Posterior cingulate gyrus (tissue), 11 donors: ENCODE measurements at places on chromosomes 12 and 14.

DNA sequence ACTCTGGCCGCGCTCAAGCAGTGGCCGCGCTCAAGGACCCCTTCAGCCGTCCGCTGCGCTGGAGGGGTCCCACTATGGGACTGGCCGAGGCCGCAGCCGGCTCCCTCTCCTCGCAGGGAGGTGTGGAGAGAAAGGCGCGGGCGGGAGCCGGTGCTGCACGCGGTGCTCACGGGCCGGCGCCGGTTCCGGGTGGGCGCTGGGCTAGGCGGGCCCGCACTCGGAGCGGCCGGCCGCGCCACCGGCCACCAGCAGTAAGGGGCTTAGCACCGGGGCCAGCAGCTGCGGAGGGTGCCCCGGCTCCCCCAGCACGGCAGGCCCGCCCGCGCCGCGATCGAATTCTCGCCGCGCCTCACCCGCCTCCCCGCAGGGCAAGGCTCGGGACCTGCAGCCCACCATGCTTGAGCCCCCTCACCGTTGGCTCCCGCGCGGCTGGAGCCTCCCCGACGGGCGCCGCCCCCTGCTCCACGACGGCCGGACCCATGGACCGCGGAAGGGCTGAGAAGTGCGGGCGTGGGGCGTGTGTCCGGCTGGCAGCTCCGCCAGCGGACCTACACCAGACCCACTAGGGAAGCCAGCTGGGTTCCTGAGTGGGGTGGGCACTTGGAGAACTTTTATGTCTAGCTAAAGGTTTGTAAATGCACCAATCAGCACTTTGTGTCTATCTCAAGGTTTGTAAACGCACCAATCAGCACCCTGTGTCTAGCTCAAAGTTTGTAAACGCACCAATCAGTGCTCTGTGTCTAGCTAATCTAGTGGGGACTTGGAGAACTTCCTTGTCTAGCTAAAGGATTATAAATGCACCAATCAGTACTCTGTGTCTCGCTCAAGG lies 49.5 kb downstream of the KLHL28 start:
- no peak for DNase-seq

DNA sequence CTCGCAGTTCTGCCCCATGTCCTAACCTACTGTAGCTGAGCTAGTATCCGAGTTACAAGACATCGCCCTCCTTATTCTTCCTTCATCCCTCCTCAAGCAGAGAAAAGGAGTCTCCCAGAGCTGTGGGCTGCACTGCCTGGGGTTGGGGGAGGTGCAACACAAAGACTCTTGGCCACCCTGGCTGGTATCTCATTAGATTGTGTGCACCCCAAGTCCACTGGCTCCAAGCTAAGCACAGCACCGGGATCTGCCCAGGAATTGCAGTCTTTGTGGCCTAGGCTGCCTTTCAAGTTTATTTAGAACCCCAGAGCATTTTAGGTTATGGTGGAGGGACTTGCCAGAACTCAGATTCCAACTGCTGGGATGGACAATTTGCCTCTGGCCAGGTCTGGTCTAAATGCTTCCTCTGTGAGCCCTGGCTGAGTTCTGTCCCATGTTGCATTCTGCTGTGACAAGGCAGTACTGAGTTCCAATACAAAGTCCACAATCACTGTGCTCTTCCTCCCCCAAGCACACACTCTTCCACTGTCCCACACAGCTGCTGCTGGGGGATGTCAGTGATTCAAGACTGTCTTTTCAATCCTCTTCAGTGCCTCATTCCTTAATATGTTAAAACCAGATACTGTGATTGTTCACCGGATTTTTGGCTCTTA lies 169.6 kb upstream of the CLEC14A start:
- no peak for DNase-seq

- peak; percentile 46 for DNase-seq
Measured at GRCh38 chr12:55743406-55744339, 751 bp downstream of the GDF11 start.

GRCh38 chr12:74646831-74647230 lies 109.2 kb downstream of the ATXN7L3B start:
- DNase-seq = peak; percentile 23

DNA sequence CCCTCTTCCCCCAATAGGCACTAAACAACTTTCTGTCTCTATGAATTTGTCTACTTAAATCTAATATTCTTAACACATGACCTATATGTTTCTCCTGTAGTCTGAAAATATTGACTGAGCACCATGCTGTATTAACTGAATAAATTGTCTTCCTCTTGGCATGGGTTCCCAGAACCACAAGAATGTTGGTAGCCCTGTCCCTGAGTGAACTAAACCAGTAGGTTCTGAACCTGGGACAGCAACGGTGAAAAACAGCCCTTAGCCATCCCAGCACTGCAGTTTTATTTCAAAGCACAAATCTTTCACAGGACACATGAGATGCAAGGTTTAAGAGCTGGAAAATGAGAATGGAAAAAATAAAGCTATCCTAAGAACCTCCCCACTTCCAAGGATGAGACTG lies 20.4 kb upstream of the HSP90B1 start:
- DNase-seq = no peak

DNA sequence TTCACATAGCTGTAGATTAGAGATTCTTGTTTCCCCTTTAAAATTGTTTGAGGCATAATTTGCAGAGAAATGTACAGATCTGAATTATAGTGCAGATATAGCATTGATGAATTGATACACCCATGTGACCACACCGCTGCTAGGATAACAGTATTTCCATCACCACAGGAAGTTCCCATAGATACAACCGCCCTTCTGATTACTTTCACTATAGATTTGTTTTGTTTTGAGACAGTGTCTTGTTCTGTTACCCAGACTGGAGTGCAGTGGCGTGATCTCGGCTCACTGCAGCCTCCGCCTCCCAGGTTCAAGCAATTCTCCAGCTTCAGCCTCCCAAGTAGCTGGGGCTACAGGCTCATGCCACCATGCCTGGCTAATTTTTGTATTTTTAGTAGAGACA lies 8.8 kb upstream of the ASPG start:
- no peak for DNase-seq

GRCh38 chr12:4615667-4616066 lies 33.2 kb downstream of the AKAP3 start:
- DNase-seq = peak; percentile 14

DNA sequence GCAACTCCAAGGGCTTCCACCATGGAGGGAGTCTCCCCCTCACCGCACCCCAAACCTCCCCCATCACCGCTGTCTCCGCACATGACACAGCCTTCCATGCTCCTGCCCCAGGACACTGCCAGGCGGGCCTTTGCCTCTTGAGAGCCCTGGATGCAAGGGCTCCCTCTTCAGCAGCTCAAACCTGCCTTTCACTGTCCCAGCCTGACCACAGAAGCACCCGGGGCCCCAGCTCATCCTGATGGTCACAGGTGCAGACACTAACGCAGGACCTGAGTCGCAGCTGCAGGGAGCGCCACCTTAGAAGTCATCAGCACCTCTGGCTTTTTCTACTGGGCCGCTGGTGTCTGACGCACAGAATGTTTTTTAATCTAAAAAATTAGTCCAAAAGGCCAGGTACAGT lies 54.0 kb downstream of the SYNE3 start:
- DNase-seq = no peak

DNA sequence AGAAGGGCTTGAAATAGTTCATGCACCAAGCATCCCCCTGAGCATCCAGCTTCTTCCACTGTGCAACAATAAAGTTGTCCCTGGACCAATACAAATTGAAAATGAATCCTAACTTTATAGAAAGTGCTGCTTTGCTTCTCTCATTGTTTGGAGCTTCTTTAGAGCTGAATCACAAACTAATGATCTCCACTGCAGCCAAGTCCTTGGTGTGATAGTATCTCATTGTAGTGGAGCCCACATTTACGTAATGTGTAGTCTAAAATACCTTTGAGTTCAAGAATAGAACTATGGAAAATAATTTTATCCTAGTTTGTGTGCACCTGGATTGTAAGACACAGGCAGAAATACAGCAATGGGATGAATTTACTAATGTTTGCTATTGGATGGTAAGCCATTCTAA lies 319.9 kb downstream of the EGLN3 start:
- no peak for DNase-seq

DNA sequence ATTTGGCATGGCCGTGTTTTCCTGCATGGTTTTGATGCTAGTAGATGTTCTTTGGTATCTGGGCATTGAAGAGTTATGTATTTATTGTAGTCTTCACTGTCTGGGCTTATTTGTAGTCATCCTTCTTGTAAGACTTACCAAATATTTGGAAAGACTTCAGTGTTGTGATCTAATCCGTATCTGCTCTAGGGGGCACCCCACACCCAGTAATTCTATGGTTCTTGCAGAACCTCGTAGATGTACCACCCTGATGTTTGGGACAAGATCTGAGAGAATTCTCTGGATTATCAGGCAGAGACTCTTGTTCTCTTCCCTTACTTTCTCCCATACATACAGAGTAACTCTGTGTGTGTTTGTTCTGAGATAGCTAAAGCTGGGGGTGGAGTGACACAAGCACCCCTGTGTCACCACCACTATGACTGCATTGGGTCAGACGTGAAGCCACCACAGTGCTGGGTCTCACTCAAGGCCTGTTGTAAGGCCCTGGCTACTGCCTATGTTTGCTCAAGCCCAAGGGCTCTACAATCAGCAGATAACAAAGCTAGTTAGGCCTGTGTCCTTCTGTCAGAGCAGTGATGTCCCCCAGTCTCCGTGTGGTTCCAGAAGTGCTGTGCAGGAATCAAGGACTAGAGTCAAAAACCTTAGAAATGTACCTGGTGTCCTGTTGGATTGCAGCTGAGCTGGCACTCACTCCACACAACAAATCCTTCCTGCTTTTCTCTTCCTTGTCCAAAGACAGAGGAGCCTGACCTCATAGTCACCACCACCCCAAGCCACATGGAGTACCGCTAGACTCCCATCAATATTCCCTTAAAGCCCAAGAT lies 9.6 kb downstream of the RDH16 start:
- no peak for DNase-seq

- peak; percentile 96 for DNase-seq
Measured at GRCh38 chr14:104633276-104634137, 28.9 kb upstream of the TMEM179 start.

DNA sequence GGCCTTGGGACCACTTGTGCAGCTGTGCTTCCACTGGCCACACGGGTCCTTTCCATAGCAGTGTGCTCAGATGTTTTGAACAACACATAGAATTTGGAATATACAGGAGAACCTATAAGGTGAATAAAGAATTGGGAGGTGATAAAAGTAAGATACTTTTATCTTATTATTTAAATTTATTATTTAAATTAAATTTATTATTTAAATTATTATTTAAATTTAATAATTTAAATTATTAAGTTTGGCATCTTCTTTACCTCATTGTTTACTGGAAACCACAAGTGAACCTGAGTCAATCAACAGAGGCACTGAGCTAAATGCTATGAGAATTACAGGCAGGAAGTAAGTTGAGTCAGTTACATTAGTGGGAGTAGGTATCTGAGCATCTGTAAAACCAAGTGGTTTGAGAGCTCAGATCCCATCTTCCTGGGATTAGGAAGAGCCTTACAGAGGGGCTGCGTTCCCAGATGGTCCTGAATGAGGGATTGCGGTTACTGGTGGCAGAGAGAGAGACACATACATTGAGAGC lies 103.1 kb downstream of the ESR2 start:
- DNase-seq = no peak

GRCh38 chr14:35940291-35940690 lies 114.2 kb downstream of the BRMS1L start:
- DNase-seq = no peak

DNA sequence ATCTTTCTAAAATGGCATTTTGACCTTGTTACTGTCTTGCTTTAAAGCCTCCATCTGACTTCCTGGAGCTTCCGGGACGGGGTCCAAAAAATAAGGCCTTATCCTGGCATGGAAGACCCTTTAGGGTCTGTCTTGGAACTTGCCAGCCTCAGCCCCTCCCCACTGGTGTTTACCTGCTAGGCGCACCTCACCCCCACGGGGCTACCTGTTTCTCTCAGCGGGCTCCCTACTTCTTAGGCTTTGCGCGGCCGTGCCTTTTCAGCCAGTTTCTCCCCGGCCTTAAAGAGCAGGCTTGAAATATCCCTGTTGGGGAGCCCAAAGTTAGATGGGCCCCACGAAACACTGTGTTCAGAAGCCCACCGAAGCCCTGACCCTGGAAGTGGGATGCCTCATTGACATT lies 5.1 kb downstream of the RTL1 start:
- peak; percentile 17 for DNase-seq

GRCh38 chr14:23321572-23322547 lies 603 bp downstream of the PABPN1 start:
- peak; percentile 88 for DNase-seq

DNA sequence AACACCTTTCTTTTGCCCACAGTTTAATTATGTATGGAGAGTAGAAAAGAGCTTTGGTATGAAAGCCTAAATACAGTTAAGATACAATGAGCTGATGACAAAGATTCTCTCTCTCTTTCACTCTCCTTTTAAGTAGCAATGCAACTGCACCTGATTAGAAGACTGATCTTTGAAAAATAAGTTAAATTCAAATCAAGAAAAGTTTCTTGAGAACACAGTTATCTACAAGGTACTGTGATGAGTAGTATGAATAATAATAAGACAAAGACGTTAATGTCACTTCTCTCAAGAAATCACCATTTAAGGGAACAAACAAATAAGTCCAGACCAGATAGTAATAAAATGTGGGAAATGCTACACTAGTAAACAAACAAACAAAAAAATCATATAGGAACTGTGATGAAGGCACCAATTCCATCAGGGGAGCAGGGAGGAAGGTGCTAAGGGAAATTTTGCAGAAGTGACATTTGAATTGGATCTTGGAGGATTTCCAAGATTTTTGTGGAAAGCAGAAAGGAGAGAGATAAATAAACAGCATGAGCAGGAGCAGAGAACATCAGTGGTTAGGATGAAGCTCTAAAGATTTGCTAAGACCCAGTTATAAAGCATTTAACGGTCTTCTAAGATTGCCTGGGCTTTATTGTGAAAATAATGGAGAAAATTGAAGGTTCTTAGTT lies 65.2 kb upstream of the STK38L start:
- no peak for DNase-seq

DNA sequence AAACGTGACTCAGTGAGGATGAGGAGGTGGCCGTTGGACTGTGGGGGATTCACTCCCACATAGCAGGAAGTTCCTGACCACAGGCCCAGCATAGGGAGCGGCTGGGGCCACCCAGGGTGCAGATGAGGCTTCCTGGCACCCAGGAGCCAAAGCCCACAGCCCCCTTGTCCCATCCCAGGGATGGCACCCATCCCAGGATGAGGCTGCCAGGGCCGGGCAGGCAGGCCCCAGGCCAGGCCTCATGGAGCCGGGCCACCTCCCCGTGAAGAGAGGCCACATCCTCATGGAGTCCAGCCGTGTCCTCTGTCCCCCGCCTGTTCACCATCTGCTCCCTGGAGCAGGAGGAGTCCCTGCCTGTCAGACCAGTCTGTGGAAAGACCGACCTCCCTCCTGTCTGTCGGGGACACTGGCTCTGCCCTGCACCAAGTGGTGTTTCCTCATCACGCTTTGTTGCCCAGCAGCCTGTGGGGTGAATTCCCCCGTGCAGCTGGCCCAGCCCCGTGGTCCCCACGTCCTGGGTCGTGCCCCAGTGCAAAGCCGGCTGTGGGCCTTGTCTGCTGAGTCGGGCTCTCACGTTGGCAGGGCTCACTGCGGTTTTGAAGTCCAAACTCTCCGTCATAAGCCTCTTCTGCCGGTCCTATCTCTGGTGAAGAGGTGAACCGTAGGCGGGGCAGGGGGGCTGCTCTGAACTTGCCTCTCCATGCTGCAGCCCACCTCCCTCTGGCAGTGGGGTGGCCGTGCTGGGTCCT lies 24.5 kb downstream of the MMP17 start:
- no peak for DNase-seq

GRCh38 chr12:57657744-57658143 lies 24.7 kb upstream of the B4GALNT1 start:
- DNase-seq = no peak
